ENCODE measurements at places on chromosomes 2 and 18. TPM values are rescaled to one million over a fixed set of nuclear protein-coding genes. Genes with fewer than 3 reads are reported as not detected.

- peak; percentile 56 for DNase-seq
Measured at GRCh38 chr2:180507028-180507427, 473.4 kb upstream of the UBE2E3 start.

GPR35 gene
- polyA plus RNA-seq, result 0.42 TPM

- DNase-seq, result no peak
Measured at GRCh38 chr2:41377837-41378236, 670.0 kb upstream of the PKDCC start.

PSME4 gene
- 20.3 TPM for polyA plus RNA-seq

ADGRF3 gene
- 0.15 TPM for polyA plus RNA-seq

Data from IMR-90 (cell line).